Lung (tissue), 17 donors: ENCODE measurements at places on chromosomes 3 and 15.

DNA sequence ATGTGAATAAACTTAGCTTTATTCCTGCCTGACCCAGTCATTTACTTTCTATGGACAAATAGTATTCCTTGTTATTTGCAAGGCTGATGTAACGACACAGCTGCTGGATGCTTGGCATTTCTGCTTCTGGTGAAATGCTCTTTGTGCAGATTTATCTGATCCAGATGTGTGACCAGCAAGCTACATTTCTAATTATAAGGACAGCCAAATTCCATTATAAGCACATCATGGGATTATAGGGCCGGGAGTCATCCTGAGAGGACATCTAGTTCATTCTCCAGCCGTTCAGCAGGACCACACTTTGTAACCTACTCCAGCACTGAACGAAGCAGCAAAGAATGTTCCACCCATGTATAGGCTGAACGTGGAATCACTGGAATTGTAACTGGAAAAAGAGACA is 42.9 kb downstream of the FNDC3B start:
- peak overlapping the region; percentile 93 for H3K27ac ChIP-seq
- no peaks in the 10 kb centered on the region for H3K27me3 ChIP-seq
- no peaks in the 10 kb centered on the region for H3K4me1 ChIP-seq
- DNase-seq: peak; percentile 75
- H3K4me3 ChIP-seq: no peak overlapping the region

DNA sequence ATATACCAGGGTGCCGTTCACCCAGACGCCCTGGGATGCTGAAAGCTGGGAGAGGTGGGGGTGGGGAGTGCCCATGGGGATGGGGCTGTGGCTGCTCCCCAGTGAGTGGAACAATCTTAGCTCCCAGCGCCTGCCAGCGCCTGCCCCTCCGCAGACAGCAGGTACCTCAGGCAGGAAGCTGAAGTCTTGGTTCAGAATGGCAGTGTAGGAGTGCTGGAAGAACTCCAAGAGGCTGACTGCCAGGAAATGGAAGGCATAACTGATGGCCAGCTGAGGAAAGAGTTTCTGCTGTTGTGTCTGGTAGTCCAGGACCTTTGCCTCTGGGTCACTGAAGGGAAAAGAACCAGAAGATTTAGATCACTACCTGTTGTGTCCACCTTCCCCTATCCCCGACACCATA is 8.4 kb downstream of the ACOX2 start:
- H3K36me3 ChIP-seq: peaks cover 23% of the 10 kb centered on the region
- peaks cover 4% of the 10 kb centered on the region for H3K4me1 ChIP-seq
- no peak overlapping the region for H3K27ac ChIP-seq
- no peak for DNase-seq
- no peaks in the 10 kb centered on the region for H3K27me3 ChIP-seq
- no peak overlapping the region for H3K4me3 ChIP-seq

DNA sequence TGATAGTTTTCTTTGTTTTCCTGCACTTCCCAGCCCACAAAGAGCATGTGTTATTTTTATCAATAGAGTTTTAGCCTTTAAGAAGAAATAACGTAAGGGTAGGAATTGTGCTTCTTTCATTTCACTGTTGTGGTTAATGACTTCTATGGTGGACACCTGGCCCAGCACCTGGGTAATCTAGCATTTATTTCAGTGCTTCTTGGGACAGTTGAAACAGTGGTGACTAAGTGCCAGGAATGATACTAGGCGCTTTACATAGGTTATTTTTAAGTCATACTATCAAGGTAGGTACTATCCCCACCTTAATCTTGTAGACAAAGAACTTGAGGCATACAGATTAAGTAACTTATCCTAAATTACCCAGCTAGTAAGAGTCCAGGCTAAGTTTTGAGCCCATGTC is 243.8 kb downstream of the SOX2 start:
- H3K27me3 ChIP-seq: no peaks in the 10 kb centered on the region
- DNase-seq: no peak
- no peaks in the 10 kb centered on the region for H3K4me1 ChIP-seq
- H3K4me3 ChIP-seq: no peak overlapping the region
- H3K36me3 ChIP-seq: no peaks in the 10 kb centered on the region

- H3K27ac ChIP-seq: no peak overlapping the region
- no peaks in the 10 kb centered on the region for H3K36me3 ChIP-seq
- no peak overlapping the region for H3K4me3 ChIP-seq
- DNase-seq: no peak
Measured at GRCh38 chr3:144200004-144200403, 228.4 kb downstream of the DIPK2A start.

DNA sequence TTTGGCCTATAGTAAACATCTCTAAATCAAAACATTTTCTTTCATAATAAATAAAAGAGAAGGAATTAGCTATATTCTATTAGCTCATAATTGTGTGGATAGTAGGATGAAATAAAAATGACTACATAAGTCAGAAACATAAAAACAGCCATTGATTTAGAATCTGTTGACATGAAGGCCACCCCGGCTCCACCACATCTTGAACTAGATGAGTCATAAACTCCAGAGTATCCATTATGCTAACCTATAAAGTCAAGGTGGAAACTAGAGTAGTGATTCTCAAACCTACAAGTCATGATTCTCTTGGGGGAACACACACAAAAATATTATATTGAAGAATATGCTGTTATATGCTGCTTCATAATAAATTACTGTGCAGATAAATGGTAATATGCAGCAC is 831.0 kb downstream of the TUSC7 start:
- no peak for DNase-seq
- no peaks in the 10 kb centered on the region for H3K27me3 ChIP-seq
- H3K4me1 ChIP-seq: no peaks in the 10 kb centered on the region

- peak overlapping the region; percentile 84 for H3K4me3 ChIP-seq
- H3K27me3 ChIP-seq: no peaks in the 10 kb centered on the region
- peak overlapping the region; percentile 89 for H3K27ac ChIP-seq
- H3K4me1 ChIP-seq: peaks cover 5% of the 10 kb centered on the region
- H3K36me3 ChIP-seq: no peaks in the 10 kb centered on the region
Measured at GRCh38 chr15:68228971-68229385, 550 bp downstream of the CLN6 start.

GRCh38 chr15:27681038-27681437 is 418.1 kb downstream of the OCA2 start:
- no peak overlapping the region for H3K4me3 ChIP-seq
- H3K27ac ChIP-seq: no peak overlapping the region
- no peaks in the 10 kb centered on the region for H3K36me3 ChIP-seq
- DNase-seq: no peak
- no peaks in the 10 kb centered on the region for H3K27me3 ChIP-seq
- H3K4me1 ChIP-seq: no peaks in the 10 kb centered on the region

- H3K36me3 ChIP-seq: no peaks in the 10 kb centered on the region
- no peak overlapping the region for H3K4me3 ChIP-seq
- H3K27ac ChIP-seq: no peak overlapping the region
Measured at GRCh38 chr15:36499412-36500389, 79.7 kb upstream of the CDIN1 start.

- H3K4me3 ChIP-seq: no peak overlapping the region
- no peaks in the 10 kb centered on the region for H3K4me1 ChIP-seq
- H3K36me3 ChIP-seq: peaks cover 22% of the 10 kb centered on the region
Measured at GRCh38 chr15:62711691-62712454, 330.7 kb upstream of the TPM1 start.
